Posterior cingulate gyrus (tissue), 11 donors: ENCODE measurements at places on chromosomes 1 and 21.

DNA sequence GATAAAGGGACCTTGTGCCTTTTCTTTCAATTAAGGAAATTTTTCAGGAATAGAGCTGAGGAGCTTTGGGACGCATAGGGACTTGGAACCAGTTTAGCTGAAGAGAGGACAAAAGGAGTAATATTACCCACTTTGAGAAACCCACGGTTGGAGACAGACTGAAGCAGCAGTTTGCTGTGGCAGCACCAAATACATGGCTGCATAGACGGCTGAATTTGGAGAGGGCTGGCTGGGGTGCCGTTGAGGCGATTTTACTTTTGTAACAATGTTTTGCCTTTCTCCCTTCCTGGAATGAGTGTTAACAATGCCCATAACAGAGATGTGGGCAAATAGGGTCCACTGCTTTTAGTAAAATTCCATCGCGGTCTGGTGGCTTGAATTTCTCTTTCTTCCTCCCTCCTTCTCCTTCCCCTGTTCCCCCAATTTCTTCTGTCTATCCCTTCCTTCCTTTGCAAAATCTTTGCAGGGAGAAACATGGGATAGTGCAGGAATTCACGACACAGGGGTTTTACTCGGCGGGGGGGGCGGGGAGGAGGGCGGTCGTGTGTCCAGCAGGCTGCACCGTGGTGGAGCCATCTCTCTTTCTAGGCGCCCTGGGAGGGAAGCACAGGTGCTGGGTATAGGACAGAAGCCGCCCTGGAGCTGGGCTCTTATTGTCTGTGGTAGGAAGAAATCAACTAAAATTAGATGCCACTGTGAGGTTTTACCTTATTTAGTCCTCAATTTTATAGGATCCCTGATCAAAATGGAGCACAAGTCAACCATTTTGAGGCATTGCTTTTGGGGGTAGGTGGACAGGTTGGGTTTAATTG, 6.8 kb downstream of the LHX4 start:
- DNase-seq: no peak

- no peak for DNase-seq
Measured at GRCh38 chr1:42319871-42320484, 15.1 kb downstream of the FOXJ3 start.

DNA sequence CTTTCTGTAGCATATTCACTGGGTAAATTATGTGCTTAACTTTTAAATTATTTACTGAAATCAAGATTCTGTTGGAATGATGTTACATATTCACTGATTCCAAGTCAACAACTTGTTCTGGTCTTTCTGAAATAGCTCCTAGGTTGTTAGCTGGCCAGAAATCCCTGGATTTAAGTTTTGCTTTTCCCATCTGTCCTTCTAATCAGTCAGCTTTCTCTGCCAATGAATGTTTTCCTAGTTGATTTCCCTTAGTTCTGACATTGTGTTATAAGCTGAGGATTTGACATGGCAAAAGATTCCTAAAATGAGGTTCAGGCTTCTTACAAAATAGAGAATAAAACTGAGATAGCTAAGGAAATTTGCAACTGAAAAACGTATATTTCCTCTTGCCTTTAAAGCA, 1479.6 kb downstream of the MRPL39 start:
- no peak for DNase-seq

GRCh38 chr1:35297886-35298285, 29.4 kb downstream of the ZMYM4 start:
- no peak for DNase-seq

DNA sequence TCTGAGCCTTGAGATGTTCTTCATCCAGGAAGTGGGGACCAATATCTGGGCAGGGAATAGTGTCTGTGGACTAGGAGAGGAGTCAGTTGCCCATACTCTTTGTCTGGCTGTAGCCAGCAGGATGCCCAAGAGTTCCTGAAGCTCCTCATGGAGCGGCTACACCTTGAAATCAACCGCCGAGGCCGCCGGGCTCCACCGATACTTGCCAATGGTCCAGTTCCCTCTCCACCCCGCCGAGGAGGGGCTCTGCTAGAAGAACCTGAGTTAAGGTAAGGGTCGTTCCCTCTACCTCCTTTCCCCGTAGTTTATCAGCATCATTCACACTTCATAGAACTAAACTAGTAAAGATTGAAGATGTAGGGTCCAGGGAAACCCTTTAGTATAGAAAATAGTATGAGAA, 3.4 kb upstream of the PPOX start:
- no peak for DNase-seq

- DNase-seq: no peak
Measured at GRCh38 chr1:108884968-108885367, 8.2 kb downstream of the GPSM2 start.

GRCh38 chr1:14794906-14795305, 196.4 kb downstream of the KAZN start:
- no peak for DNase-seq

DNA sequence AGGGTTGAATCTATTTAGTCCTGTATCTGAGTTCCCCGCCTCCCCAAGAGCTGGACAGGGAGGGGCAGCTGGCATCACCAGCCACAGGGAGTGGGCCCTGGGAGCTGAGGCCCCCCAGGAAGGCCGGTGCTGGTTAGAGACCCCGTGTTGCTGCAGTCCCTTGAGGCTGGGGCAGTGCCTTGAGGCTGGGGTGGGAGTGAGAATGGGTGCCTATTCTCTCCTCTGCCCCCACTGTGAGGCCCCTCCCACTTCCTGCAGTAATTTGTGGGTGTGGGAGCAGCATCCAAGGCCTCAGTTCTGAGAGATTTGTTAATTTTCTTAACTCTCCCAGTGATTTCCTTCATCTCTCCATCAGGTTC, 2.5 kb upstream of the TRAPPC3 start:
- DNase-seq: no peak

GRCh38 chr1:185350027-185350442, 33.0 kb upstream of the IVNS1ABP start:
- DNase-seq: no peak

GRCh38 chr21:42834726-42835191, 44.6 kb downstream of the WDR4 start:
- no peak for DNase-seq

DNA sequence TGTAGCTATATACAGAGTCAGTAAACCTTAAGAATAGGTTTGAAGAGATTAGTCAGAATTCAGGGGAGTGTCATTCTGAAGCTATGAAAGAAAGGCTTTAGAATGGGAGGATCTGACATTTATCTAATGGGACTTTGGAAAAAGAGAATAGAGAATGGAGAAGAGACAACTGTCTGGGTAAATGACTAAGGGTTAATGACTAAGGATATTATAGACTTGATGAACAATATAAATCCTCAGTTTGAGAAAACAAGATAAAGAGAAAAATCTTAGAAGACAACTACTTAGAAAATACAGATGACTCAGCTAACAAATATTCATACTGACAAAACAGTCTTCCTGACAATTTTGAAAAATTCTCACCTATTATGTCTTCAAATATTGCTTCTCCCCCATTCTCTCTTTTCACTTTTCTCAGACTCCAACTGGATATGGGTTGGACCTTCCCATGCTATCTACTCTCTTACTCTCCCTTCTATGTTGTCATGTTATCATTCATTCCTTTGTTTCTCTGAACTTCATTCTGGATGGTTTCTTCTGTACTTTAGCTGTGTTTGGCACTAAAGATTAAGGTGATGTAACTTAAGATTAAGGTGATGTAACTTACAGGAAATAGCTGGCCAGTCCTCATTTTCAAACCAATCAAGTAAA, 20.4 kb downstream of the SLC16A1 start:
- no peak for DNase-seq

GRCh38 chr1:14936815-14937214, 216.7 kb upstream of the TMEM51 start:
- no peak for DNase-seq

DNA sequence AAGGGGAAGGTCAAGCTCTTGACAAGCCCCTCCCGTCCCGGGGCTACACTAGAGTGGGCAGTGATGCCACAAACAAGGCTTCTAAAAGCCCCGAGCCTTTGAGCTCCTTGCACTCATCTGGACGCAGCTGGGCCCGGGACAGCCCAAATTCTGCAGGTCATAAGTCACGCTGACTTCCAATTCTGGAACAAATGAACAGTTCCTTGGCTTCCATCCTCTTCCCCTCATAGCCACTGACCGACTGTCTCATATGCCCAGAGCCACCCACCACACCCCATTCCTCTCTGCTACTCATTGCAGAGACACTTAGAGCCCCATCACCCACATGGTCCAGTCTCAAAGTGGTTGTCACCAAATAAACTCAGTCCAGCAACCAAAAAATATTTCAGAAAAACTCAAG, 32.8 kb upstream of the PRELP start:
- no peak for DNase-seq
